Epithelial cell of prostate (primary cell): ENCODE measurements at places on chromosomes 5 and 9.
A peak's percentile ranks its signal among the peaks of the same experiment; 100 is the strongest.

DNA sequence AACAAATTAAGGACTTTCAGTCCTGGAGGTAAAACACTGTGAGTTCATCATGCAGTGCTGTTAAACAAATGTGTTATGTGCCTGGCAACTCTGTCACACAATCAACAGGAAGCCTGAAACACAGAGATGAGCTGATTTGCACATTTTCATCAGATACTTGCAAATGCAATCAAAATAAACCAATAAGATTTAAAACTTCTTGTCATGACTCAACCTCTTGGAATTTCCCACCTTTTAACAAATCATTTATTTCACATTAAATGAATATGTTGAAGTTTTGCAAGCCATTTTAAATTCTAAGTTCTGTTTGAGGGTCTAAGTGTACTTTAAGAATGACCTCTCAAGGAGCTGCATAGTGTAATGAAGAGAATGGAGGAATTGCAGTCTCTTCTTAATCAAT lies 64.4 kb downstream of the ANXA1 start:
- DNase-seq: no peak

DNA sequence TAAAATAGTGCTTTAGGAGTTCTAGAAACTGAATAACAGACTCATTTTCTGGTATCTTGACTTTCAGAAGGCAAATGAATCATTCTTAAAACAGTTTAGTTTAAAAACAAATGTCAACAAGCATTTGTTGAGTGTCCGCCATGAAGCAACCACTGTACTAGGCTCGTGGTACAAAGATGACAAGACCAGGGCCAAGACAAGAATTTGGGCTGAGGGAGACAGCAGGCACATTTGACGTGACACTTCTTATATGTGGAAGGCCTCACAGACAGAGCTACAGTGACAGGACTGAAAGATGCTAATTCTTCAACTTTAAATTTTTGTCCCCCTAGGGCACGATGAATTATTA lies 14.4 kb upstream of the ZNF131 start:
- no peak for DNase-seq

DNA sequence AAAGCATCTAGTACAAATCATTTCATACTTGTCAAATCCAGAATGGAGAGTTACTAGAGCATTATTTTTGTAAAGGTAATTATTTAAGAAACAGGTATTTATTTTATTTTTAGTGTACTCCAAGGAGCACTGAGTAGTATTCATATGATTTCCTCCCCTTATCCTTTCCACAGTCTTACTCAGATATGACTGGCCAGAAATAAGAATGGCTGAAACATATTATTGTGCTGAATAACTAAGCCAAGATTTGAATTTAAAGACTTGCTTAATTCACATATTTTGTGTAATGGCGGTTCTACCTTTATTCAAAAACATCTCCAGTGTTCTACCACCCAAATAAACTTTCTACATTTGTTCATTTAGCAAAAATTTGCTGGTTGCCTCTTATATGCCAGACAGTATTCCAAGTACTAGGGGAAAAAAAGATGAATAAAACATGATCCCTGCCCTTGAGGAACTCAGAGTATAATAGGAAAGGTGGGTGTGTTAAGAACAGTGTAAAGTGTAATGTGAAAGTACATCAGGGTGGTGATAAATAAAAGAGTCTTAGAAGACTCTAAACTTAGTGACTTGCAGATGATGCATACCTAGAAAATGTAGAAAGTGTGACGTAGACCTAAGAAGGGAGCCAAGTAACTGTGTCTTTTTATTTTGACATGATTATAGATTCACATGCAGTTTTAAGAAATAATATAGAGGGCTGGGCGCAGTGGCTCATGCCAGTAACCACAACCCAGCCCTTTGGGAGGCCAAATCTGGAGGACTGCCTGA lies 110.4 kb upstream of the GRHPR start:
- no peak for DNase-seq

- DNase-seq: peak; percentile 12
Observed at GRCh38 chr9:31119890-31120454, 1264.5 kb upstream of the ACO1 start.

GRCh38 chr5:88772047-88772446 lies 110.9 kb downstream of the MEF2C start:
- DNase-seq: no peak

GRCh38 chr5:33595303-33595702 lies 154.5 kb downstream of the TARS1 start:
- DNase-seq: no peak

GRCh38 chr5:36998578-36998977 lies 122.0 kb downstream of the NIPBL start:
- no peak for DNase-seq

- DNase-seq: no peak
Observed at GRCh38 chr5:6452622-6453504, 4.2 kb downstream of the UBE2QL1 start.

DNA sequence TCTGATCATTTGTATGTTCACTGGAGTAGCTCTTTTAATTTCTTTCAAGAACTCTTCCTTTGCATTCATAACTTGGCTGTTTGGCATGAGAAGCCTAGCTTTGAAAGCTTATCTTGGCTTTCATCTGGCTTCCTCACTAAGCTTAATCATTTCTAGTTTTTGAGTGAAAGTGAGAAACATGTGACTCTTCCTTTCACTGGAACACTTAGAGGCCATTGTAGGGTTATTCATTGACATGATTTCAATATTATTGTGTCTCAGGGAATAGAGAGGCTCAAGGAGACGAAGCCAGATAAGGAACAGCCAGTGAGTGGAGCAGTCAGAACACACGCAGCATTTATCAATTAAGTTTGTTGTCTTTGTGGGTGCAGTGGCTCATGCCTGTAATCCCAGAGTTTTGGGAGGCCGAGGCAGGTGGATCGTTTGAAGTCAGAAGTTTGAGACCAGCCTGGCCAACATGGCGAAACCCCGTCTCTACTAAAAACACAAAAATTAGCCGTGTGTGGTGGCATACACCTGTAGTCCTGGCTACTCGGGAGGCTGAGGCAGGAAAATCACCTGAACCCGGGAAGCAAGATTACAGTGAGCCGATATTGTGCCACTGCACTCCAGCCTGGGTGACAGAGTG lies 98.3 kb downstream of the UGCG start:
- DNase-seq: no peak

DNA sequence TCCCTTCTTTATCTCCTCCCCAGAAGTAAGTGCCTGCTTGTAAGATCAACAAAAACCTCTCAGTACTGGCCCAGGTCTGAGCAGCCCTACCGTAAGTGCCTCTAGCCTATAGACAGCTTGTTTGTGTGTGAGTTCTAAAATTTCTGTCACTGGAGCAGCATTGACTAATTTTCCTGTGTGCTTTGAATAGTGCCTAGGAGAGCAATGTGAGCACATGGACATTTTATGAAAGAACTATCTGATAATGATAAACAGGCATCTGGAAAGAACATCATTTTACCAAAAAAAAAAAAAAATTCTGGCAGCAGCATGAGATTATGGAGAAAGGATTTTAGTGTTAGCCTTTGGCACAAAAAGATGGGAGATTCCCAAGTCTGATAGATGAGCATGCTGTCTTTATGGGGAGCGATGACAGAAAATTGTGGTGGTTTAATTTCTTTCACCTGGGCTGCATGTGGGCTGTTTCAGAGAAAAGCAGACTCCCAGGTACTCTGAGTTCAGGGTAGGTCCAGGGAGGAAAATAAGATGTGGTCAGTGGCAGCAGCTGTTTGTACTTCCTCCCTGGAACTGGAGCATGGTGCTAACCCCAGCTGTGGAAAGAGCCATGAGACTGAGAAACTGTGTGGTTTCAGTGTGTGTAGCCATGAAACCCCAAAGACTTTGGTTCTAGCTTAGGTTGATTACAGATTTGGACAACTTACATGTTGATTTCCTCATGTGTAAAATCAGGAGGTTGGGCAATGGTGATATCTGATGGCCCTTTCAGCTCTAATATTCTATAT lies 419.9 kb downstream of the NTRK2 start:
- DNase-seq: no peak

- no peak for DNase-seq
Observed at GRCh38 chr5:73447530-73448462, 781 bp downstream of the FOXD1 start.

GRCh38 chr5:167696558-167697314 lies 594.7 kb upstream of the WWC1 start:
- DNase-seq: no peak

- no peak for DNase-seq
Observed at GRCh38 chr5:172635038-172635437, 6.0 kb upstream of the NEURL1B start.

GRCh38 chr9:7676609-7677156 lies 122.9 kb downstream of the DMAC1 start:
- no peak for DNase-seq

- DNase-seq: no peak
Observed at GRCh38 chr9:35488021-35488420, 1.9 kb upstream of the RUSC2 start.

DNA sequence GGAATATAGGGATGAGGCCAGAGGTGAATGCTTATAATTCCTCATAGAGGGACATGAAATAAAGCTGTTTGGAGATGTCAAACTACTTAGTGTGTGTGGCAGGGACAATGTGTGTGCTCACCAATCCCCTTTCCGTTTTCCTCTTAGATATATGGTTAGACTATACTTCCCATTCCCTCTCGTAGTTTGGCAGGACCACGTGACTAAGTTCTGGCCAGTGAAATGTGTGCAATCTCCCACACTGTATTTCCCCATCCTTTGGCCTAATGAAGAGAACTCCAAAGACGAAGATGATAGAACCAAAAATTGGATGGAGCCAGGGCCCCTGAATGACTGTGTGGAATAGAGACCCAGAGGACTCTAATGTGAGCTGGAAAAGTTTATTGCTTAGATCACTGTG lies 233.4 kb upstream of the KLF4 start:
- no peak for DNase-seq

DNA sequence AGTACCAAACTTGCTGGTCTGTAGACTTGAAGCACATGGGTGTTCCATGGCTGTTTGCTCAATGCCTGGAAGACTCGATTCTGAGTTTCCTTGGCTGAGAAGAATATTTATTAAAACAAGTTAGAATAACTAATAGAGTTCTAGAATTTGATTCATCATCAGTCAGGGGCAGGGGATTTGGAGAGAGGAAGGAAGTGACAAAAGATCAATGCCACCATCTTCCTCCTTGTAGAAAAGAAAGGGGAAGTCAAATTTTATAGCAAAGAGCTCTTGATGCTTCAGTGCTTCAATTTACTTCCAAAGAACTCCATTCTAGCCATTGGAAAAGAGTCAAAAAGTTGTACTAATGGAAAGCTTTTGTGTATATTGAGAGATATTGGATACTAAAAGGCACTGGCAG lies 236.3 kb downstream of the MCTP1 start:
- DNase-seq: no peak

- DNase-seq: no peak
Observed at GRCh38 chr5:122078116-122079110, at the start of gene LOX. LOX (minus strand) TSS chr5:122078259; CDS start chr5:122077985, 274 bp downstream.

- peak; percentile 72 for DNase-seq
Observed at GRCh38 chr9:131658377-131659129, 81.3 kb downstream of the RAPGEF1 start.

GRCh38 chr5:33762859-33763258 lies 128.9 kb downstream of the ADAMTS12 start:
- DNase-seq: no peak

GRCh38 chr5:138754699-138755057 lies 1.5 kb downstream of the CTNNA1 start:
- no peak for DNase-seq

- DNase-seq: no peak
Observed at GRCh38 chr9:109904666-109905065, 124.7 kb downstream of the PALM2AKAP2 start.

DNA sequence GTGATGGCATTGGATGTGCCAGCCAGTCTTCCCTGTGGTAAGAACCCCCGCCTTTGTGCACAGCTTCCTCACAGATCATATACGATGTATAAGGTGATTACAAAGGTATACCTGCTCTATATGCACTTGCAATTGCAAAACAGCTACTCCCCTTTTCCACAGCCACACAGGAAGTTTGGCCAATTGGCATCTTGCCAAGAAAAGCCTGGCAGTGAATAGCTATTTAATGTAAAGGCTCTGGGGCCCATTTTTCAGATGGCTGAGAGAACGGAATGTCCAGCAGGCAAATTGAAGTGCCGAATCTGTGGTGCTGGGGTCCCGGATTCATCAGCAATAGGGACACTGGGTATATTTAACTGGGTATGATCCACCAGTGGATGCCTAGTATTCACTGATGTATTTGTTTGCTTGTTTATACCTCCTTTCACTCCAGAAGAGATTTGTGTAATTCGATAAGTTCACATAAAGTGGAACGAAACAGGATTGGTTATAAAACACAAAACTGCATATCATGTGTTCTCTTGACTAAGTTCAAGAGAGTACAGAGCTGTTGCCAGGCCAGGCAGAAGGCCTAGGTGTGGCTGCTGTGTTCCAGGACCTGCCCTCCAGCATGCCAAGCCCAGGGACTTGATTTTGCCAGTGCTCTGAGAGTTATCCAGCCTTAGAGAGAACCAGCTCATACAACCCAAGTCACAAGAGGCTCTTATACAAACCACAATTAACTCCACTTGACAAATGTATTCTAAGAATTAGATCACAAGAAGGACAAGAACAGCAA lies 27.7 kb upstream of the GABRP start:
- DNase-seq: no peak

GRCh38 chr5:57334475-57334874 lies 148.1 kb downstream of the ACTBL2 start:
- no peak for DNase-seq

DNA sequence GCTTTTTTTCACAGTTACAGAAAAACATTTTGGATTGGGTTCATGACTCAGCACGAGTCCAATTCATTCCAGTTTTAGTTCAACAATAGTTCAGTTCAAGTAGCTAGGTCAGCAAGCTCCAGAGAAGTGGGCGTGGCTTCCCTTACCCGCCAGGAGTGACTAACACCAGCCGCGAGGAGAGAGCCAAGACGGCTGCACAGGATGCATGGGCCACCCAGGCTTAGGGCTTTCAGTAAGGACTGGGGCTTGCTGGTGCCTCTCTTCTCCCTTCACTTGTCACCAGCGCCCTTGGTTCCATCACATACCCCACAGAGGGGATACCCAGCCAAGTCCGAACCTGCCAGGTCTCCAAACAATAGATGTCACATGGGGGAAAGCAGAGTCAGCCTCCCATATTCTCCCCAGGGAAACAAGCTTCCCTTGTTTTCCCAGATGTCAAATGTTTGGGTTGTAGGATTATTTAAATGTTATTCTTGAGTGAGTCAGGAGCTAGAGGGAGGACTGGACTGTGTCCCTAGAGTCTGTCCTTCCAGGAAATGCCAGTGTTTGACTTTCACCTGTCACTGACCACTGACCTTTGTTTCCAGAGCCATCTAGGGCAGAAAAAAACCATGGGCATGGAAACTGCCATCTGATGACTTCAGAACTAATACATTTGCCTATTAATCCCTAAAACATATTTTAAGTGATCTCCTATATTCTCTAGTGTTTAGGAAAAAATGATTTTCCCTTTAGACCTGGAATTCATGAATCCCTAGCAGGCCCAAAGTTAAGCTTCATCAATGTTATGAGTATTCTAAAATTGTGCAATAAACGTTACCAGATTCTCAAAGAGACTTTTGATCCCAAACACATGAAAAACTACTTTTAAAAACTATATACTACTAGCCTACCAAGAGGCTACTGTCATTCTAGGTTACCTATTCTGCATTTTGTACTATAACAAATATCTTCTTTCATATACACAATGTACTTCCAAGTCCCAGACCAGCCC lies 51.9 kb downstream of the NIPAL4 start:
- peak; percentile 70 for DNase-seq
